Stimulated activated CD4-positive, alpha-beta T cell treated with anti-CD3 and anti-CD28 coated beads, Interleukin-1b, Interleukin-23, amount 100 ng/mL, for 1 hour (primary cell): ENCODE measurements at places on chromosomes 1 and 21.

DNA sequence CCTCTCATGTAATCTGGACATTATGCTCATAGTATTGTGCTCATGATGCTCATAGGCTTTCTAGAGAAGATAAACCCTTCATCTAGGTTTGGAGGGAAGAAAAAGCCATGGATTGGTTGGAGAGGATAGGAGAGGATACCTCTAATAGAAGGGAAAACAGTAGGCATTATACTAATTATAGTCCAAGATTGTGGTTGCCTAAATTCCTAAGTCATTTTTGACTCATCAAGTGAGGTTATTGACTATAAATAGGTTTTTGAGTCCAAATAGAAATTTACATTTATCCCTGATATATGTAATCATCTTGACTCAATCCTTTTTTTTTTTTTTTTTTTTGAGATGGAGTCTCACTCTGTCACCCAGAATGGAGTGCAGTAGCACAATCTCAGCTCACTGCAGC lies 5.0 kb downstream of the SYT11 start:
- DNase-seq = no peak

DNA sequence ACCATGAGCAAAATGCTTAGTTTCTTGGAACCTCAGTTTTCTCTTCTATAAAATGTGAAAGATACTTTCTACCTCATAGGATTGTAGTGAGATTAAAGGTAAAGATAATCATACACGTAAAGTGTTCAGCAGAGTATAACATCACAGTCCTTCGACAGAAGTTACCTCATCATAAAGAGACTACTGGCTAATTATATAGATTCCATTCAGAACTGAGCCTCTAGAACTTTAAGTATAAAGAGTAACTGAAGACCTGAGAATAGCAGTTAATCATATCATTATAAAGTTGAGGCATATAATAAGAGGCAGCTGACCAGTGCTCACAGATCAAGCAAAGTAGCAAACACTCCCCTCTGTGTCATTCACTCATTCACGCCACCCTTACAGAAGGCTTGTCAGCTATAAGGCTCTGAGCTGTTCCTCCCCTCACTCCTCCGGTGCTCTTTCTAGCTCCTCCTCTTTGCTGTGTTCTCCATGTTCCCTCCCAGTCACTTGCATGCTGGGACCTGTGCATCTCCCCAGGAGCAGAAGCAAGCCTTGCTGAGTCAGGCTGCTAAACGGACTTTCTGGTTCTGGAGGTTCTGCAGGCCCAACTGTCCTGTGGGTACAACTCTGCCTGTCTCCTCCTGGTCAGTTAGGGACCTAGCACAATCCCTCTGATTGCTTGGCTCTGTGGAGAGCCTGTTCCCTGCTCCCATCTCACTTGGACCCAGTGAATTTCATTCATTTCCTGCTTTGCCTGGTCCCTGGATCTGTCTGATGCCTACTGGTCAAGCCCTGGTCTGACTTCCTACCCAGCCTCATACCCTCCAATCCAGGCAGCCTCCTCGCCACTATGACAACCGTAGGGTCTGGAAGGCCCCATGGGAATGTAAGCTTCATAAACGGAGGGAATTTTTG lies 28.3 kb upstream of the LY9 start:
- no peak for DNase-seq

GRCh38 chr1:27618341-27619082 lies 14.6 kb upstream of the AHDC1 start:
- no peak for DNase-seq

DNA sequence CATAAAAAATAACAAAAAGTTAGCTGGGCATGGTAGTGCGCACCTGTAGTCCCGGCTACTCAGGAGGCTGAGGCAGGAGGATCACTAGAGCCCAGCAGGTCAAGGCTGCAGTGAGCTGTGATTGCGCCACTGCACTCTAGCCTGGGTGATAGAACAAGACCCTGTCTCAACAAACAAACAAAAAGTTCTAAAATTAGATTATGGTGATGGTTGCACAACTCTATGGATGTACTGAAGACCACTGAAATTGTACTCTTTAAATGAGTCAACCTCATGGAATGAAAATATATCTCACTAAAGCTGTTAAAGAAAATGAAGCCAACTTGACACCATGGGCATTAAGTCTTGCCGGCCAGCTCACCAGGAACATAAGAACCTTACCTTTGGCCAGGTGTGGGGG lies 9.1 kb downstream of the MRAP start:
- DNase-seq = no peak

- no peak for DNase-seq
Observed at GRCh38 chr1:41341365-41341683, 19.9 kb upstream of the FOXO6 start.

- no peak for DNase-seq
Observed at GRCh38 chr21:22062472-22063139, 1064.4 kb downstream of the NCAM2 start.

- DNase-seq = no peak
Observed at GRCh38 chr1:152110860-152111514, 4.3 kb downstream of the TCHH start.

DNA sequence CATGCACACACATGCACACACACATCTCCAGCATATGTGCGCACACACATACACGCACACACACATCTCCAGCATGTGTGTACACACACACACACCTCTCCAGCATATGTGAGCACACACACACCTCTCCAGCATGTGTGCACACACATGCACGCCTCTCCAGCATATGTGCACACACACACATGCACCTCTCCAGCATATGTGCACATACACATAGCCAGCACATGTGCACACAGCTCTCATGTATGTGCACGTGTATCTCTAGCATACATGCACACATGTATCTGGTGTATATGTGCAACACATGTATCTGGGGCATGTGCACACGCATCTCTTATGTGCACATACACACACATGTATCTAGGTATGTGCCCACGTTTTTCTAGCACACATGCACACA lies 57.9 kb downstream of the SLC19A1 start:
- no peak for DNase-seq
